Ascending aorta (tissue), 2 donors: ENCODE measurements at places on chromosomes 7 and 10.

GRCh38 chr10:275680-276079 is 140.4 kb downstream of the ZMYND11 start:
- DNase-seq: no peak

DNA sequence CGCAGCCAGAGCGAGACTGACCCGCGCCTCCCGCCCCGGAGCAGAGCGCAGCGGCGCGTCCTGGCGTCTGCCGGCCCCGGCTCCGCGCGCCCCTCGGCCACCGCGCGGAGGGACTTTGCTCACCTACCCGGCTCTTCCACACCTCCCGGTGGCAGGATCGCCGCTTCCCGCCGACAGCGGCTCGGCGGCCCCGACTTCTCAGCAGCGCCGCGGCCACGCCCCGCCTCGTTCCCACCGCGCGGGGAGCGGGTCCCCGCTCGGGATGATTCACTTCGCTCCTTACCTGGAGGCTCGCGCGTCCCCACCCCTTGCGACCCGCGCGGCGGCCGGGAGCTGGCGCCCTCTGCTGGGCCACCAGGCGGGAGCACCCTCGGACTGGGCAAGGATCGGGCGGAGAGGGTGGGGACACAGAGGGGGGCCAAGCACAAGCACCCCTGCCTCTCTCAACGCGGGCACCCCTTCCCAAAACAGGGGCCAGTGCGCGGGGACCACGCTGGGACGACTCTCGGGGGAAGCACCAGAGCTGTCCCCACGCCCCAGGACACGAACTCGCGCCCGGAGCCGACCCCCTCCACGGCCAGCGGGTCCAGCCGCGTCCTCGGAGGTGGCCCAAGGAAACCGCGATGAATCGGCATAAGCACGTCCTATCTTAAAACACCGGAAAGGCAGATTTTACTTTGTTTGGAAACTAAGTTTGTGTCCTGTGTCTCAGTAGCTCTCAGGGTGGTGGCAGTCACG is 101.0 kb upstream of the SVIL start:
- DNase-seq: peak; percentile 94

DNA sequence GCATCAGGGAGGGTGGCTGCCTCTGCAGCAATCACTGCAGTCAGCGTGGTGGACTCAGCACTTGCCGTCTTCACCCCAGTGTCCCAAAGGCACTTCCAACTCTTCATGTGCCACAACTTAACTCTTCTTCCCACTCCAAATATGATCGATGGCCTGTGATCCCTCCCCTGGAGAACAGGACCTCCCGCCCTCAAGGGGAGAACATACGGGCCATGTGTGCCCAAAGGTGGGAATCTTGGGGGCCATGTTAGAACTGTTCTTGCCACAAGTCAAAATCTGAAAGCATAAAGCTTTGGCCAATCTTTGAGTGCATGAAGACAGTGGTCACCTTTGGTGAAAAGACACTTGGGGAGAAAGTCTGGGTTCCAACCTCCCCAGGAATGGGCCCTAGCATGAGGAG is 368.5 kb upstream of the MGMT start:
- DNase-seq: no peak

DNA sequence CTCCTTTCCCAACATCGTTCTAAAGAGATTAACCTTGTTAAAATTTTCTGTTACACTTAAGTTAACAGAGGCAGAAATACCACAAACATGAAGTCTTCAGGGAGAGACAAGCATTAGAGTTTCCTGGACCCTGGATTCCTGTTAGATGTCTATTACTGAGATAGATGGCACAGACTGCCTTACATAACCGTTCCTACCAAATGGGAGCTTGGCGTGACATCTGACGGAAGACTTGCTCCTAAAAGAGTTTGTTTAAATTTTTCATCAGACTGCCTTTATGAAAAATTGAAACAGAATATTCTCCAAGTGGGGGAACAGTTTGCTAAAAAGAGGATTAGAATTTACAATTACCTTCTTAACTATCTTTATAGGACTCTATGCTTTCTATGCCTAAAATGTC is 22.7 kb downstream of the ANK3 start:
- DNase-seq: no peak

- DNase-seq: no peak
Observed at GRCh38 chr7:109276348-109276747, 706.7 kb downstream of the DNAJB9 start.

DNA sequence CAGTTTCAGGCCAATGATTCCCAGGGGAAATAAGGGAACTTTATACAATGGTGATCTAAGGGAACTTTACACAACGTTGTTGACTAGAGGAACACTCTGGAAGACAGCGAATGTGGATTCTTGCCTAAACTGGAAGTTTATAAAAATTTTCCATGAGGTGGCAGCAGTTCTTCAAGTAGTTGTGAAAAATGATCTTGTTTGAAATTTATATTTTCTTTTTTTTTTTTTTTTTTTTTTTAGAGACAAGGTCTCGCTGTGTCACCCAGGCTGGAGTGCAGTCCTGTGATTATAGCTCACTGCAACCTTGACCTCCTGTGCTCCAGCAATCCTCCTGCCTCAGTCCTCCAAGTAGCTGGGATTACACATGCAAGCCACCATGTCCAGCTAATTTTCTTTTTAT is 32.1 kb upstream of the GTF2I start:
- no peak for DNase-seq

DNA sequence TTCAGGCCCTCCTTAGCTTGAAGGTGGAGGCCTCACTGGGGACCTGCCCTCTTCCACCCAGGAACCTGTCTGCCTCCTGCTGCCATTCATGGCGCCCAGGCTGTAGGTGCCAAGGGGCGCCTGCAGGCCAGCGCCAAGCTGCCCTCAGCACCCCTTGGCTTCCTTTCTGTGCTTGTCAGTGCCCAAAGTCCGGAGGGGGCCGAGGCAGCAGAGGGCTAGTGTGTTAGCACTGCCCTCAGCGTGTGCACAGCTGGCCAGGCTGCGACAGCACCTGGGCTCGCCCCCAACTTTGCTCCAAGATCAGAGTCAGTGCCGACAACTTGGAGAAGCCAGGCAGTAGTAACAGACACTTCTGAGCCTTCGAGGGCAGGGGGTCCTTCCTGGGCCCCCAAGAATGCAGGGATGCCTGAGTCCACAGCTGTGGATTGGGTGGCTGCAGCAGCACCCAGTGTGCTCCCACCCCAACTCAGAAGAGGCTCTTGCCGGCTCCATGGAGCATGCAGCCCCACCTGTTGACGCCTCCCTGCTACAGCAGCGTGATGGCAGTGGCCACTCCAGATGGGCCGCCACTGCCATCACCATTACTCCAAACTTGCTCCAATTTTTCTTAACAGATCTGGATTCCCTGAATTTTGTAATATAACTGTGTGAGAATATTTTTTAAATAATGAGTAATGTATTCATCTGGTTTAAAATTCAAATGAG is 41.7 kb downstream of the CACUL1 start:
- DNase-seq: no peak

- DNase-seq: no peak
Observed at GRCh38 chr7:92731335-92732063, 104.9 kb downstream of the CDK6 start.

DNA sequence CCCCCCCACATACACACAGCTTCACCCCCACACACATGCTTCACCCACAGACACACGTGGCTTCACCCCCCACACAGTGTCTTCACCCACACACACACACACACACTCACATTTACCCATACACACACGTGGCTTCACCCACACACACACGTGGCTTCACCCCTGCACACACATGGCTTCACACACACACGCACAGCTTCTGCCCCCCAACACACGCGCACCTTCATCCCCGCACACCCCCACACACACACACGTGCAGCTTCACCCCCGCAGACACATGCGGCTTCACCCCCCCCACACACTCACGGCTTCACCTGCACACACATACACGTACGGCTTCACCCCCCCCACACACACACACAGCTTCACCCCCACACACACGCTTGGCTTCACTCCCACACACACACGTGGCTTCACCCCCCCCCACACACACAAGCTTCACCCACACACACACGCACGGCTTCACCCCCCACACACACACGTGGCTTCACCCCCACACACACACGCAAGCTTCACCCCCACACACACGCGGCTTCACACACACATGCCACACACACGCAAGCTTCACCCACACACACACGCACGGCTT is 82.4 kb downstream of the NKX6-2 start:
- DNase-seq: peak; percentile 50

GRCh38 chr7:22377703-22378102 is 20.7 kb upstream of the RAPGEF5 start:
- no peak for DNase-seq

DNA sequence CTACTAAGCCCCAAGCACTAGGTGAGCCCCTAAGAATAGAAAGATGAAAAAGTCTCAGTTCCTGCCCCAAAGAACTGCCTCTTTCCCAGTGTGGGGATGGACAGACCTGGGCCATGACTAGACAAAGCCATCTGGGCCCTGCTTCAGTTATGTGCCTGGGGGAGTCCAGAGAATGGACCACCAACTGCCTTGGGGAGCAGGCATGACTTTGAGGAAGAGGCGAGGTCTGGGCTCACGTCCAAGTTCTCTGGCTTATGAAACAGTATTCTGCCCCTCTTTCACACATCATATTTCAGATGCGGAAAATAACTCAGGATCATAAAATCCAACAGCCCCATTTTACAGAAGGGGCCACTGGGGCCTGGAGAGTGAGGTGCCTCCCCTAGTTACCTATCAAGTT is 80.3 kb downstream of the PLXNA4 start:
- no peak for DNase-seq

- DNase-seq: peak; percentile 27
Observed at GRCh38 chr10:132869621-132870020, 72.7 kb downstream of the CFAP46 start.

- no peak for DNase-seq
Observed at GRCh38 chr10:3964516-3964915, 179.5 kb upstream of the KLF6 start.

DNA sequence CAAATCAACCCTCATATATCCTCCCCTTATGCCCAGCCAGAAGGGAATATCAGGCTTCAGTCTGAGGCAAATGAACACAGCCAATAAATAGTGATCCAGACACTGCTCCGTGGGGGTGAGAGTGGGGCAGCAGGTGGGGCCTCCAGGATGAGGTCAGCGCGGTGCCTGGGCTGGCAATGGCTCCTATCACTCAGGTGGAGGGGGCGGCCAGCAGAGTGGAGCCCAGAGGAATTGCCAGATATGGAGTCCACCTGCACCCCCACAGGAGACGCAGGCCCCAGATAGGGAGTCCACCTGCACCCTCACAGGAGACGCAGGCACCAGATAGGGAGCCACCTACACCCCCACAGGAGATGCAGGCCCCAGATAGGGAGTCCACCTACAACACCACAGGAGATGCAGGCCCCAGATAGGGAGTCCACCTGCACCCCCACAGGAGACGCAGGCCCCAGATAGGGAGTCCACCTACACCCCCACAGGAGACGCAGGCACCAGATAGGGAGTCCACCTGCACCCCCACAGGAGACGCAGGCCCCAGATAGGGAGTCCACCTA is 78.0 kb upstream of the PPP2R2D start:
- DNase-seq: peak; percentile 55

DNA sequence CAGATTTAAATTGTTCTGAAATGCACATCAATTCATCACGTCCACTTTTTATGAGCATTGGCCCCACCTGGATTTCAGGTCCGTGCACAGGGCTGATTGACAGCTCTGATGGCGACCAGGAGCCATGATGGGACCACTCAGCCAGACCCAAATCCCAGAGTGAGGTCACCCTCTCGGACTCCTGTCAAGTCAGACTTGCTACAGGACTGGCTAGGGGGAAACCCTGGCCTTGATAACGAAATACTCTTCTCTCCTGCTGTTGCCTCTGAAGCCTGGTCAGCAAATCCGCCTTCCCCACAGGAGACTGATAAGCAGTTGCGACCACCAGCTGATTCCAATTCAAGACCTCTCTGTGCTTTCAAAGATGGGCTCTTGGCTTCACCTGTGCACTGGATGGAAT is 76.4 kb downstream of the CARD11 start:
- DNase-seq: no peak

DNA sequence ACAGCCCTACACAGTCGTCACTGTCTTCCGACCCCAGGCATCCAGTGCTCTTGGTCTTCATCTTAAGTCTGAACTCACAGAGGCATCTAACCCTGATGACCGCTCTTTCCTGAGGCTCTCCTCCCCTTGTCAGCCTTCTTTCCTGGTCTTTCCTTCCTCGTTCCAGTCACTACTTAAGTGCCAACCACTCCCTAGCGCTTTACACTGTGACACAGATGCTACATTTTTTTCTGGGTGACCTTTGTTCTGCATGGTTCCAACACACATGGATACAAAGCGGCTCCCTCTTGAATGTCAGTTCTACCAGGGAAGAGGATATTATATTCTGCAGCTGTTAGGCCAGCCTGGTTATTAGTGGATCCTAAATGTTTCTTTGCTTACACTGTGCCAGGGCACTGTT is 12.7 kb downstream of the YWHAG start:
- no peak for DNase-seq

GRCh38 chr10:58003945-58004344 is 263.7 kb downstream of the IPMK start:
- DNase-seq: no peak

DNA sequence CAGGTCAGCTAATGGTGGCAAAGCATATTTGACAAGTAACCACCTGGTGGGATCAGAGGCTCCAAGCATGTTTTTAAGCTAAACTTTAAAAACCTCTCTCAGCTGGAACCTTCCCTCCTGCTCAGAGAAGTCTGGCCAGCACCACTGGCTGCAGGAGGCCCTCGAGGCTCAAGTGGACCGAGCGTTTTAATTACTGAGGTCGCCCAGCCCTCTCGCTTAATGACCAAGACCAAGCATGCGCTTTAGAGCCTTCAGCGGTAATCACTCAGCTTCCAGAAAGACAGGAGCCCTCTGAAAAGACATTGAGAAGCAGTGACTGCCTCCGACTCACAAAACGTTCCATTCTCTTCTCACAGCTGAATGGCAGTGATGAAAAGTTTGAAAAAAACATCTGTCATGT is 383.4 kb upstream of the ADARB2 start:
- DNase-seq: no peak

- no peak for DNase-seq
Observed at GRCh38 chr7:66076462-66077329, 1.1 kb downstream of the ASL start.

DNA sequence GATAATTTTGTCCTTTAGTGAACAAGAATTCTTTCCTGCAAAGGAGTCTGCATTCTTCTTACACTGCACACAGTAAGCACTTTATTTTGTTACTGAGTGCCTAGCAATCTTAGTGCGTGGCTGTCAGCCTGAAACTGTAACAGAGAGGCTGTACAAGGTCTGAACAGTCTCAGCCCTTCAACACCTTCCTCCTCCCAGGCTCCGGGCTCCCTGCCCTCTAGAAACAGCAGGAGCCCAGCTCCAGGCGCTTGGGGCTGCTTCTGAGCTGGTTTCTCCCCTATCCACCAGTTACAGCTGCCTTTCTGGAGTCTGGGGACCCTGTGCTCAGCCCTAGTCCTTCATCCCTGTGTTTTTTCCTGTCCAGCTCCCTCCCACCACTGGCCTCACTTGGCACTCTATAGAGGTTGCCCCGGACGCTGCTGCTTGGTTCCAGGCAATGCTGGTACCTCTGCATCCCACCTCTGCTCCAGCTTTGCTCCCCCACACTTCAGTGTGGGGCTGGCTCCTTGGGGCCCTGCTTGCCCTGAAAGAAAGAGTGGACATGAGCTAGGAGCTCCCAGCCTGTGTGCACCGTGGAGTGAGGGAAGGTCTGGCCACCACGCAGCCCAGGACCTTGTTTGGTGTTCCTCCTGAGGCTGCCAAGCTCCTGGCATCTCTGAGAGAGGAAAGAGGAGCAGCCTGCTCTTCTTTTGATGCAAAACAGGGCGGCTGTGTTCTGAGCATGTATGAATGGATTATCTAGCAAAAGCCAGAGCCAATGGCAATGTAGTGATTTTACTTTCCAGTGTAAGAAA is 251.2 kb upstream of the GRB10 start:
- no peak for DNase-seq

- no peak for DNase-seq
Observed at GRCh38 chr10:27157150-27157549, 2.0 kb downstream of the MASTL start.

GRCh38 chr7:127891144-127891543 is 140.1 kb downstream of the LRRC4 start:
- no peak for DNase-seq
